Spleen (tissue), 13 donors: ENCODE measurements at places on chromosomes 2 and 18.
A peak's percentile ranks its signal among the peaks of the same experiment; 100 is the strongest.

- DNase-seq = no peak
Measured at GRCh38 chr2:238473014-238473413, 46.3 kb downstream of the ASB1 start.

- no peak for DNase-seq
Measured at GRCh38 chr2:174972924-174973323, 32.3 kb downstream of the CHN1 start.

GRCh38 chr2:70673041-70673647 is 94.9 kb downstream of the ADD2 start:
- DNase-seq = no peak

DNA sequence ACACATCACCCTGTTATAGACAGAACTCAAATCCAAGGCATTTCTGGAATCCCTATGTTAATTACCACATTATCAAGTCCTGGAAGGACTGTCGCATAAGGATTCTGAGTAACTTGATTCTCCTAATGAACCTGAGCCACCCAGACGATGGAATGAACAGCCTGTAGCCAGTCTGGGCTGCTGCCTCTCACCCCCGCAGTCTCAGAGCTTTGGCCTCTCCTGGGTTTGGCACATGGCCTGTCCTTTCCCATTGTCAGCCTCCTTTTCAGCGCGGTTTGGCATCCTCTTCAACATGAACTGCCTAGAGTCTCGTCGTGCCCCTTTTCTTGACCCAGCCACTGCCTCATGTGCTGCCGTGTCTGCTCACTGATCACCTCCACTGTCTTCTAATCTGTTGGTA is 147.6 kb downstream of the SLC8A1 start:
- peak; percentile 55 for DNase-seq

GRCh38 chr18:8615397-8616027 is 6.3 kb downstream of the RAB12 start:
- DNase-seq = no peak

DNA sequence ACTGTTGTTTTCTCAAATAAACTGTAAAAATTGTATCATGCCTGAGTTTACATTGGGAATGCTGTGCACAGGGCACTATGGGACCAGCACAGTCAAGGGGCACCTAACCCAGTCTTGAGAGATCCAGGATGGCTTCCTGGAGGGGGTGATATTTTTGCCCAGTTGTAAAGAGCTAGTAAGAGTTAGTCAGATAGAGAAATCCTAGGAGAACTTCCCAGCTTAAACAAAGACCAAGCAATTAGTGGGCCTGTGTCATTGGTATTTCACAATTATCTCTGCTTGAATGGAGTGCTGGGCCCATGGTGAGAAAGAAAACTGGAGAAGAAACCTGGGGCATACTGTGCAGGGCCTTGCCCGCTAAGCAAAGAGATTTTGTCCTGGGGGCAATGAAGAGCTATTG is 12.2 kb downstream of the XDH start:
- DNase-seq = no peak

DNA sequence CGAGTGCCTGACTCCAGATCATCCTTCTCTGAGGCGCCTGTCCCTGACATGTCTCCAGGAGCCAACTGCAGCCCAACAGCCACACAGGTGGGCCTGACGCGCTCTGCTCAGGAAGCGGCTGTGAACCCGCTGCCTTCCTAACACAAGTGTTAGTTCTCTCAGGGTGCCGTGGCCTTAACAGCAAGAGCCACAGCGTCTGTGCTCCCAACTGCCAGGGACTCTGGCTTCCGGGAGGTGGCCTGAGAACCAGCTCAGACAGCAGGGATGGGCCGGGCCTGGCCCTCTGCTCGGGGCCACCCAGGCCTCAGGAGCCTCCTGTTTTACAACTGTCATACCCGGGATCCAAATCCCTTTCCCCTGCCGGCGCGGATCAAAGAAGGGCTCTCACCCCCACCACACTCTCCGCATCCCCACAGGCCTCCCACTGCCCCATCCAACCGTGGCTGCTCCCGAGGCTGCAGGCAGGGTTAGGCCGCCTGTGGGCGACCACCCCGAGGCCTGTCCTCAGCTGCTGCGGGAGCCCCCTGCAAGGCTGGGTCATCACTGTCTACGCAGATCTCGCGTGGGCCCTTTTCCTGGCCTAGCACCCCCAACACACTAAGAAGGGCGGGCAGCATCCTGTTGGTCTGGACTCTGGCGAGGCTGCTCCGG is 114.2 kb upstream of the ZNF236 start:
- no peak for DNase-seq

DNA sequence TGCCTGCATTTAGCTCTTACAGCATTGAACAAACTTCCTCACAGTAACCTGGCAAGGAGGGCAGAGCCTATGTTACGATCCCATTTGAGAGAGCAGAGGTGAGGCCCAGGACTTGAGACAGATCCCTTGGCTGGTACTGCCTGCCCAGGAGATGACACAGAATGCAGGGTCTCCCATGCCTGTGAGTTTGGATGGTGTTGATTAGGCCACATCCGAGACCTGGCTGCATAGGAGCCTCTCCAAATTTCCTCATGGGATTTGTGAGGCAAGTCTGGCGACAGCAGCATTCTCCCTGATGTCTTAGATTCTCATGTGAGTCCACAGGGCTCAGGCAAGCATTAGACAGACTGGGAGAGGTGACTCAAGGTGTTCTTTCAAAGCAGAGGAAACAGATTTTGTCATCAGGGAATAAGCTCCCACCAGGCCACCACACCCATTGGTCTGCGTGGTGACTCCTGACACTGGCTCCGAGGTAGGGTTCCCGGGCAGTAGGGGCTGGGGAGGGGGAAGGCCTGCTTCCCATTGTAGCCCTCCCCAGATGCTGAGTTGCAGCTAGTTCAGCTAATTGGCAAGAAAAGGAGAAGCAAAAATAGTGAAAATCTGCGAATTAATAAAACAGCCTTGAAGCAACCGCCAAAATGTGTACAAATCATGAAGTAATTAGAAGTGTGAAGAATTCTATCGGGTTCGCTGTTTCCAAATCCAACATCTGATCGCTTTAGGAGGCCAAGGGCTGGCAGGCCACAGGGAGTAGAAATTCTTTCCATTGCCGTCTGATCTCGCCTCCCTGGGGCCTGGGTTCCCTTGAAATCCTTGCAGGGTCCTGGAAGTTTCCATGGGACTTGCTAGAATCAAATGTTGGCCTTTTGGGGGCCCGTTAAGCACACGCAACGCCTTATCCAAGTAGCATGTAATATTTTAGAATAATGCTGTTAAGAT is 68.0 kb downstream of the MAPK4 start:
- DNase-seq = no peak

DNA sequence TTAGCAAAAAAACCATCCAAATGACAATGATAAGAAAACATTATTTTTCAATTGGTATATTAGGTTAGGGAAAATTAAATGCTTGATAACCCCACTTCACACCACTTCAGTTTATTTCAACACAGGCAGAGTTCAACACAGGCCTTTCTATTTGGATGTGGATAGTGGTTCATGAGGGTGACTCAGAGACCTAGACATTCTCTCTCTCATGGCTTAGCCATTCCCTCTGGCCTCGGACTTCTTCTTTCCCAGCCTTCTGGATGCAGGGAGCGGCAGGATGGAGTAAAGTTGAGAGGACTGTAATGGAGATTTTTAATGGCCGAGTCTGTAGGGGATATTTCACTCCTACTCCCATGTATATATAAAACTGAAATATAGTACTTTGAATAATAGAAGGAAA is 109.7 kb downstream of the CTNNA2 start:
- no peak for DNase-seq

DNA sequence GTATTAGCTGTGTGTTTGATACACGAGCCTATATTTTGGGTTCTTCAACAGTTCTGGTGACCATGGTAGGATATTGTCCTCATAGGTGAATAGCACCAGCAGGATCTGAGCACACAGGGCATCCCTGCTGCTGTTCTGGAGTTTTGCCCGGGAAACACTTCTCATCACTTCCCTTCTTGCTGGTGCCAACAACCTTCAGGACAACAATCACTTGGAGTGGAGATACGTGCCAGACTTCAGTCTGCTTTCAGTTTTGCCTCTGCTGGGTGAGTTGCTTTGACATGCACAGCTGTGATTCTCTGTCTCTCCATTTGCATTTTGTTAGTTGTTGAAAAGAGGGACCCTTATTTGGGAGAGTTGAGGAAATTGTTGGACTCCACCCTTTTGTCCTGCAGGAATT is 1347.2 kb upstream of the DDX18 start:
- no peak for DNase-seq

- DNase-seq = peak; percentile 71
Measured at GRCh38 chr2:10012963-10013461, 30.3 kb upstream of the KLF11 start.

GRCh38 chr2:53265544-53266299 is 501.9 kb upstream of the CHAC2 start:
- DNase-seq = no peak

DNA sequence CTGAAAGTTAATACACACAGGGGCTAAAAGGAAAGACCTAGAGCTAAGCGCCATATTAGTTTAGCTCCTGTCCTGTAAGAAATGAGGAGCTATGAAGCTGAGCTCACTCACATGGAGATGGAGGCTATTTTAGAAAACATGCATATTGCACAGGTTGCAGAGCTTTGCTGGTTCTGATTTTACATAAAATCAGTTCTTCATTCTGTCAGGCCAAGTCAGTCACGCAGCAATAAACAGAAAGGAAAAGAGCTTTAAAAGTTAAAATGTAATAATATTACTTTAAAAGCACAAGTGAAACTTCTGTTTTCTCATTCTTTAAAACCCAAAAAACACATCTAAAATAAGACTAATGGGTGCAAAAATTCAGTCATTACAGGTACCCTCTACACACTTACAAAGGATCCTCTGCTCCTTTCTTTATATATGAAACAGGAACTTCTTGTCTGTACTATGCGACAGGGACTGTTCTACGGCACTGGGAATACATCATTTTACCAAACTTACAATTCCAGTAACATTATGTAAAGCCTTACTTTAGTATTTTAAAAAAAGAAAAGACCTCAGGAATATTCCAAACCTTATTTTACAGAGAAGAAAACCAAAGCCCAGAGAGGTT is 113.8 kb downstream of the THADA start:
- no peak for DNase-seq

DNA sequence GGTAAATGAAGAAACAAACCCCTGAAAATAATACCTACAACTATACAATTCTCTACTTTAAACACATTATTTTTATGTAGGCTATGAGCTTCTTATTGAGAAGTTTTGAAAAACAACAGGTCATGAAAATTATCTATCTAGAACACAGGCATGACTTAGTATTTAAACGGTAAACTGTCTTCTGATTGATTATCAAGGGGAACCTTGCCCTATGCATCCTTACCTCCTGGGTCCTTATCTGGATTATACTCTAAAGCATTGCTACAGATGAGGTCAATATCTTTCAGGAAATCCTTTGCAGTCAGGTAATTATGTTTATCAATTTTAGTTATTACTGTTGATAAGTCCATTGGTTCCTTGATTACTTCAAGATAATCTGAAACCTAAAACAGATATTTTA is 144.3 kb downstream of the ATAD2B start:
- no peak for DNase-seq

GRCh38 chr2:159615367-159616285 is 722 bp downstream of the BAZ2B start:
- DNase-seq = peak; percentile 93

DNA sequence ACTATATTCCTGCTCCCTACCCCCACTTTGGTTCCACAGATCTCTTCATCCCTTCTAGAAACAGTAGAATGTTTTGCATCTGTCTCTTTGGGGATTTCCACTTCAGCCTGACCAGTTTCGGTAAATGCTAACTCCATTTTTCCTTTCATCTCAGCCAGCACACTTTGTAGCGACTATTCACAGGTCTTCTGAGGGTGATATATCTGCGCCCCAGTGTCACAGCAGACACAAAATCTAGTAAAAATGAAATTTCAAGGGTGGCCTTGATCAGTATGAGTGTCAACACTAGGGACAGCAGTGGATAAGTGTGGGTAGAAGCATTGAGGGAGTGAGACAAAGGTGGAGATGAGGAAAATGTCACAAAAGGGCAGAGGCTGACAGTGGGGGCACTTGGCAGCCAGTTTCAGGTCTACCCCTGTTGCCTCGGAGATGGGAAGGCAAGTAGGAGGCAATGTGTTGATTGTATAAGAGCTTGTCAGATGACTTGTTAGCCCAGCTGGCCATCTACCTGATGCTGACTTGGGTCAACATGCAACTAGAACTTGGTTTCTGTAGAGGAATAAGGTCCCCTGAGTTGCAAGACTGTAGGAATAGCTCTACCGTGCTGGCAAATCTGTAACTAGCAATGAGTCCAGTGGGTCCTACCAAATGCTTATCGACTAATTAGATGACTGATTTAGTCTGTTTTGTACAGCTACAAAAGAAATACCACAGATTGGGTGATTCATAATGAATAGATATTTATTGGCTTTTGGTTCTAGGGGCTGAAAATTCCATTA is 60.7 kb downstream of the CXCR4 start:
- no peak for DNase-seq

GRCh38 chr2:107062173-107062572 is 176.2 kb upstream of the ST6GAL2 start:
- DNase-seq = no peak

GRCh38 chr2:168592181-168592831 is 136.2 kb downstream of the CERS6 start:
- DNase-seq = no peak

GRCh38 chr2:218727502-218728165 is 17.0 kb downstream of the TTLL4 start:
- DNase-seq = no peak

- no peak for DNase-seq
Measured at GRCh38 chr2:184596819-184597411, 1.4 kb upstream of the ZNF804A start.
